Left colon (tissue), 2 donors: ENCODE measurements at places on chromosomes 16 and 17. TPM values are rescaled to one million over a fixed set of nuclear protein-coding genes. Genes with fewer than 3 reads are reported as not detected.

- no peak for DNase-seq
These were observed 3.8 kb downstream of the KRT35 start for GRCh38 chr17:41476866-41477815.

DNA sequence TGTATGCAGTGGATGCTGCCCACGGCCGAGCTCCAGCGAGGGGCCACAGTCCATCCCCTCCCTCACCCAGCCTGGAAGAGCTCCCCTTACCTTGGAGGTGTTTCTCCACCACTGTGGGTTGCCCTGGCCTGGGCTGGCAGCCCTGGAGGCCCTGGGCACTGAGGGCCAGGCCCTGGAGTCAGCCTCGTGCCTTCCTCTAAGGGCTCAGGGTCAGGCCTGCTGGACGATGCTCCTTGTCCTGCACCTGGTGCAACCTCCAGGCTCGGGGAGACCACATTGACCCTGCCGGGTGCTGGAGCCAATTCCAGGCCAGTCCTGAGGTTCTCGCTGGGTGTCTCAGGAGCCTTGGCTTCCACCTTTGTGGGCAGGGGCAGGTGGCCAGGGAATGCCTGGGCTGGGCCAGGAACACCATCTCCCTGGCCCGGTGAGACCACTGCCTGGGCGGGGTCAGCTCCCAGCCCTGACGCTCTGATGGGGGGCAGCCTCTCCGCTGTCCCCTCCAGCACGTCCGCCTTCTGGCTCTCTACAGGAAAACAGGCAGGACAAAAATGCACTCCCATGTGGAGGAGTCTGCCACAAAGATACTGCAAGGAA is 10.4 kb downstream of the MYLK3 start:
- DNase-seq, result no peak

DNA sequence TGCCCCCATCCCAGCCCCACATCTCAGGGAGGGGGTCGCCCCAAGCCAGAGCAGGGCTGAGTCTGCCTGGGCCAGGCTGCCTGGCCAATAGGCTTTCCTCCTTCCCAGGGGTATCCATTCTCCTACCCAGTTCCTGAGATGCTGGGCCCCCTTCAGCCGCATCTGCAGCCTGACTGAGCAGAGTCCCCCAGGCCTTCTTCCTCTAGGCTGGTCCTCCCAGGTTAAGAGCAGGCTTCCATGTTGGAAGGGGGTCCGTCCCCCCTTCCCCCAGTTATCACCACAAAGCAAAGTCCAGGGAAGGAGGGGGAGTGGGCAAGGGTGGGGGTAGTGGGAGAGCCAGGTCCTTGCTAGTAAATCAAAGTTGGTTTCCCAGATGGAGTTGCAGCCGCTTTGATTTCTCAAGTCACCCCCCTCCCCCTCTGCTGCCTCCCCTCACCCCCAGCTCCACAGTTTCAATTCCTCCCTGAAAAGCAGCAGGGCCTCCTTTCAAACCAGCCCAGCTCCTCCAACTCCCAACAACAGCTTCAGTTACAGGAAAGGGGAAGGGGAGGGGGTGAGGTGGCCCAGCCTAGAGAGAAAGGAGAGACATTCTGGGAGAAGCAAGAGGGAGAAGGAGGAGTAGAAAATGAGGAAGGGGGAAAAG is 9.5 kb upstream of the FZD2 start:
- DNase-seq, result peak; percentile 42

GRCh38 chr17:44601973-44602372 is 44.7 kb downstream of the FZD2 start:
- DNase-seq, result no peak

DNA sequence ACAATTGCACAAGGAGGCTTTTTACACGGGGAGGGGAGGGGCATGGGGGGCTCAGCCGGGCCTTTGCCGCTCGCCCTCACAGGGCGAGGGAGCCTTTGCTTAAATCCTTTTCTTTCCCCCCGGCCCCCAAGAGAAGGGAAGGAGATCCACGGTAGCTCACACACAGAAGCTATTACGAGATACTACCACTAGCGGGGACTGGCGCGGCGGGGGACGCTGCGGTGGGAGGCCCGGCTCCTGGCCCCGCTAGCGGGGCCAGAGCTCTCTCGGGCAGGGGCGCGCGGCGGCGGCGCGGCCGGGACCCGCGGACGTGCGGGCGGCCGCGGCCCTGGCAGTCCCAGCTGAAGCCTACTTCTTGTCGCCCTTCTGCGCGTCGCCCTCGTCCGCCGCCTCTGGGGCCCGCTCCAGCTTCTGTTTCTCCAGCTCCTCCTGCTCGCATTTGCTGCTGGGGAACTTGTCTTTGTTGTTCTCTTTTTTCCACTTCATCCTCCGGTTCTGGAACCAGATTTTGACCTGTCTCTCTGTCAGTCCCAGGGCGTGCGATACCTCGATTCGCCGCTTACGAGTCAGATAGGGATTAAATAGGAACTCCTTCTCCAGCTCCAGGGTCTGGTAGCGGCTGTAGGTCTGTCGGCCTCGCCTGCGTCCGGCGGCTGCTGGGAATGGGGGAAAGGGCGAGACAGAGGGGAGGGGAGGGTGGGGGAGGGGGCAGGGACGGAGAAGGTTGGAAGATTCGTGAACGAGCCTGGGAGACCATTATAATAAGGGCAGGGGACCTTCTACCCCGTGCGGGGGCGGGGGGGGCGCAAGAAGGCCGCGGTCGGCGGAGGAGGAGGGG is 2.0 kb downstream of the HOXB8 start:
- no peak for DNase-seq

DNA sequence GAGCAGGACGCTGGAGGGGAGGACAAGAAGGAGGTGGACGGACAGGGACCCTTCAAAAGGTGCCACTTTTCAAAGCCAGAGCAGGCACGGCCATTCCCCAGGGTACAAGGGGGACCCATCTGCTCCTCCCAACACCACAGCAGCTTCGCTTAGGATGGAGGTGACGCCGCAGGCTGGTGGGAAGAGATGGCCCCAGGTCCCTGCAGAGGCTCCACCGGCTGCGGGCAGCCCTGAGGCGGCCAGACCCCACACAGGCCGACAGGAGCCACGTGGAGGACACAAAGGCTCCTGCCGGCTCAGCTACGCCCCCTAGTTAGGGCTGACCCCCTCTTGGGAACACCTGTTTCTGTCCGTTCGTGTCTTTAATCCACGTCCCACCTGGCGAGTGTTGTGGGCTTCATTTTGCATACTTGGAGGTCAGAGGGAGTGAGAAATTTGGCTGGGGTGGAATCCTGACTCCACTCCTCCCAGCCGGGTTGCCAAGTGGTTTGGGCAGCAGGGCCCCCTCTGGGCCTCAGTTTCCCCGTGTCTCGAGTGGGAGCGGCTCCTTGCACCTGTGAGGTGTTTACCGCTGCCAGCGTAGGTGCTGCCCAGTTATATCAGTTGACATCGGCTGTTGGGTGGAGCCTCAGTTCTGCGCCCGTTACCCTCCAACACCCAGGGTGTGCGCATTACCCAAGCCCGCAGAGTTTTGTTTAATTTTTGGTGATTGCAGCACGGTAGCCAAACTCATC is 5.8 kb upstream of the FN3KRP start:
- DNase-seq, result no peak

GRCh38 chr17:40555296-40556190 is 9.7 kb downstream of the CCR7 start:
- DNase-seq, result no peak

- DNase-seq, result no peak
These were observed 140.6 kb downstream of the PARN start for GRCh38 chr16:14489460-14489859.

GRCh38 chr17:61416540-61417363 is 17.1 kb downstream of the TBX2 start:
- peak; percentile 76 for DNase-seq

DNA sequence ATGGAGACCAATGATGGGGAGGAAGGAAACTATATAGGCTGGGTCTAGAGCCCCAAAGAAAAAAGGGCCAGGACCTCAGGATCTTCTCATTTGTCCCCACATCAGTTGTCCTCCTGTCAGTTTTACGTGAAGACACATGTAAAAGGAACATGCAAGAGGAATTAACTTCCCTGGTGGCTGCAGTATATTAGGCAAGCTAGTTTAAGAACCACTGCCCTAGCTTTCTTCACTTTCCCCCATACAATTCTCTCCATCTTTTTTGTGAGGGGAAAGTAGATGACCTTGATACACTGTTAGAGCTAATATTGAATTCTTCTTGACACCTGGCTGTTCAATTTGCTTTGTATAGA is 2.3 kb downstream of the MAP3K3 start:
- no peak for DNase-seq

DNA sequence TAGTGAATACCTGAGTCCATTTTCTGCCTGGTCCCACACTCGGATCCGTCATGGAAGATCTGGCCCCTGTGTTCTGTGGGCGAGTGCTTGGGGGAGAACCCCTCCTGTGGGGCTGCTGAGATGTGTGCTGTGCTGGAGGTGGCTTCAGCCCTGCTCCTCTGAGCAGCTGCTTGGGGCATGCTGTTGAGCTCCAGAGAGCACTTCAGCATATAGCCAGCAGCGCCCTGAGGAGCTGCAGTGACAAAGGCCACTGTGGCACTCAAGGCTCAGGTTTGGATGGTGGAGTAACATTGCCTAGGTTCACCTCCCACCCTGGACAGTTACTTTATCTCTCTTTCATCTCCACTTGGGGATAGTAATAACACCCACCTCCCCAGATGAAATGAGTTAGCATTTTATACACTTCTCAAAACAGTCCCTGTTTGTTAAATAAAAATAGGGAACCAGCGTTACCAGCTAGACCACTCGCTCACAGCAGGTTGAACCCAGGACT is 75.3 kb downstream of the KSR1 start:
- no peak for DNase-seq

DNA sequence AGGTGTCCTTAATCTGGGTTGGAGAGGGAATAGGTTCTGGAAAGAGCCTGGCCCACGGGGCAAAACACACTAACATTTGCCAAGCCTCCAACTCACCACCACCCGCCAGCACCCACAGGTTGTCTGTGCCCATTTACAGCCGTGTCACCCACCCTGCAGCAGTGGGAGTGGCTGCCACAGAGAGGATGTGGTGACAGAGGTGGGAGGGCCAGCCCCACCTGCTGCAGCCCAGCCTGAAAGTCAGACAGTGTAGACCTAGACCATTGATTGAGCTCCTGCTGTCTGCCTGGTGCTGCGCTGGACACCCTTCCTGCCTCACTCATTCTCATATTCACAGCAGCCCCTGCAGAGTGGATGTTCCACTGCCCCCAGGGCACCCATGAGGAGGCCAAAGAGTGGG is 44.7 kb downstream of the IL21R start:
- DNase-seq, result no peak

GRCh38 chr17:79420318-79421243 is 190.3 kb downstream of the RBFOX3 start:
- no peak for DNase-seq

DNA sequence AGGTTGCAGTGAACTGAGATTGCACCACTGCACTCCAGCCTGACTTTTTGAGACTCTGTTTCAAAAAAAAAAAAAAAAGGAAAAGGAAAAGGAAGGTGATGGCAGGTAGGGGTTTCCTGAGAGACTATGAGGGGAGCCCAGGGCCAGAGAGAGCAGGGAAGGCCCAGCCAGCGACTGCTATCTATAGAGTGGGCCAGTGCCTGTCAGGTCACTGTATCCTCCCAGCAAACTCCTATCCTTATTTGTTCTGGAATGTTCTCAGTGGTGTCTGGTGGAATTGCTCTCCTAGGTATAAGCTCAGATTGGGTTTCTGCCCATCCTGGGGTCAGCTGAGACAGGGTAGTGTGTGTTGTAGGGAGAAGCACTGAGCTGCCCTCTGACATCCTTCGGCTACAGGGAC is 14.9 kb upstream of the TMEM11 start:
- DNase-seq, result no peak

DNA sequence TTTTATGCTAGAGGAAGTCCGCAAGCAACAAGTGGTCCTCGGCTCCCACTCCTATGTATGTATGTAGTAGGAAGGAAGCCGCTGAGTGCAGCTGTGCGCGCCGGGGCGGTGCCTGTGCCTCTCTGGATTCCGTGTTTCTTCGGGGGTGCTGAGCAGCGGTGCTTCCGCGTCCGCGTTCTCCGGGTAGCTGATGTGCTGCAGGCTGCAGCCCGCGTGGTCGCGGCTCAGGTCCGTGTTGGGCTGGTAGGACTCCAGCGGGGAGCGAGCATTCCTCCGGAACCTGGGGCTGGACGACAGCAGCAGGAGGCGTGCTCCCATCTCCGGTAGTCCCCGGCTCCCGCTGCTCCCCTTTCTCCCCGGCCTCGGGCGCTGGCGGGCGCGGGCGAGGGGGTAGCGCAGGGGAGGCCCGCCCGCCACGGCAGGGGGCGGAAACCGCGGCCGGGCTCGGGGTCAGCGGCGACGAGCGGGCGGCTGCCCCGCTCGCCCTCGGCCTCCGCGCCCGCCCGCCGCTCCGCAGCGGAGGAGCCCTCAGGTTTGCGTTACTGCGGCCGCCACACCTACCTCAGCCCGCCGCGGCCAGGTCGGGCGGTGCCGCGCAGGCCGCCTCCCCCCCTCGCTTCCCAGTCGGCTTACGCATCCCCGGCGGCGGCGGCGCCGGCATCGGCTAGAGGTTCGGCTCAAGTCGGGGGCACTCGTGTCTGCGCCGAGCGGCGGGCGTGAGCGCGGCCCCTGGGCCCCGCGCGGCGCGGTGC is 487 bp downstream of the C17orf67 start:
- DNase-seq, result peak; percentile 79

- DNase-seq, result peak; percentile 79
These were observed 3.4 kb upstream of the ZNF423 start for GRCh38 chr16:49859125-49859811.

GRCh38 chr17:6244796-6245195 is 174.6 kb downstream of the WSCD1 start:
- no peak for DNase-seq

The NRN1L gene
- total RNA-seq, result not detected

The KRTAP4-4 gene
- not detected for total RNA-seq

The PLEKHM1 gene
- total RNA-seq, result 56.9 TPM

The RAB26 gene
- total RNA-seq, result 24.9 TPM

The MYH8 gene
- total RNA-seq, result not detected

The TMEM231 gene
- total RNA-seq, result 3.9 TPM

The OSGIN1 gene
- 14.7 TPM for total RNA-seq

The PIMREG gene
- 7.7 TPM for total RNA-seq

The ARHGAP23 gene
- total RNA-seq, result 3.9 TPM

The SCARF1 gene
- 10.1 TPM for total RNA-seq

The NGFR gene
- 1.1 TPM for total RNA-seq
